ENCODE measurements at places on chromosomes 1 and 21.

DNA sequence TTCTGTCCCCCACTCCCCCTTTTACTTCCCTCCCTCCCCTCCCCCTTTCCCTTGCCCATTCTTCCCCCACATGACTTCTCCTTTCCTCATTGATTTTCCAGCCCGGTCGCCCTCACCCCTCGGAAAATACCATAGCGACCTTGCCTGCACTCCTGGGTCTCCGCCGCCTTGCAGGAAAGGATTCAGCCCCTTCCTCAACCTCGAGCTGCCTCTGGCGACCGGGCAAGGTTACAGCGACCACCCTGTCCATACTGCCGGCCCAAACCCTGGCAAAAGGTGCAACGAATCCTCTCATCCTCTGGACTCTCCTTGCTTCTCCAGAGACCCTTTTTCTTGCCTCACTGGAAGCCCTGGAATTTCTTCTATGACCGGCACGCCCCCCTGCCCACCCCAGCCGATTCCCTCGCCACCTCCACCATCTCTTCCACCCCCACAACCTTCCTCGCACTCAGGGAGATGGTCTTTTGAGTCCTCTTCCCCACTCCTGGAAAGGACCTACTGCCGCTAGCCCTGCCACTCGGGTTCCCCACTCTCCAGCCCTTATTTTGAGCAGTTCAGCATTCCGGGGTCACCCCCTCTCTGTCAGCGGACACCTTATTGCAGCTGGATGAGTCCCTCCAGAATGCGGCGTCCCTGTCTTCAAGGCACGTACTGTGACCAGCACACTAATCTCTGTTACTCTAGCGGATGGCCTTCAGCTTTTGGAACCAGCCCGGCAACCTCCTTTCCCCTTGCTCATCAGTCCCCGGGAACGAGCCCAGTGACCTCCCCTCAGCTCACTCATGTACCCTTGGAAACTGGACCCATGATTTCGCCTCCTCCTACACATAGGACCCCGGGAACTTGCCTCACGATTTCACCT lies 846 bp downstream of the NSUN4 start:
- DNase-seq: no peak

DNA sequence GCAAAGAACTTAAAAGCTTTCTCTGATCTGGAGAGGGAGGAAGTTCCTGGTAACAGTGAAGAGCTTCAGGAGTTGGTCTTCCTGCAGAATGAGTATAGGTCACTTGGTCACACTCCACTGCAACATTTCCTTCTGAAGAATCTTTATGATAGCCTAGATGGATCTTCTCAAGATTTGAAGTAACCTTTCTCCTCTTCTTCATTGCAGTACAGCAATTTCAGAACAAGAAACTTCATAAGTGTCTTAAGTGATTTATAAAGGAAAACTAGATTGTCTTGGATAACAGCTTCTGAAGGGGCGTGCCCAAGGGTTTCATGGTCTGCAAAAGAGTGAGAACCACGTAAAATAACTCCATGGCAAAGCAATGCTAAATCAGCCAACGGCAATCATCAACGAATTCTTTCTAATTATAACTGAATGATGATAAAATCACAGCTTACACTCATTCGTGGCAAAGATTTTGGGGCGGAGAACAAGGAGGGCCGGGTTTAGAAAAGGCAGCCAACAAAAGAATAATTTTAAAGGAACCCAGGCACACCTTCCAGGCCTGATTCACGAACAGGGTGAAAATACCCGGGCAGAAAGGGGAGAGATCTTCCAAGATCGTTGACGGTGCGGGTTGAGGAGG lies 53.9 kb upstream of the ASPM start:
- no peak for DNase-seq

GRCh38 chr1:154465621-154466195 lies 36.3 kb upstream of the TDRD10 start:
- no peak for DNase-seq

GRCh38 chr1:87615491-87615890 lies 286.8 kb downstream of the LMO4 start:
- DNase-seq: no peak

DNA sequence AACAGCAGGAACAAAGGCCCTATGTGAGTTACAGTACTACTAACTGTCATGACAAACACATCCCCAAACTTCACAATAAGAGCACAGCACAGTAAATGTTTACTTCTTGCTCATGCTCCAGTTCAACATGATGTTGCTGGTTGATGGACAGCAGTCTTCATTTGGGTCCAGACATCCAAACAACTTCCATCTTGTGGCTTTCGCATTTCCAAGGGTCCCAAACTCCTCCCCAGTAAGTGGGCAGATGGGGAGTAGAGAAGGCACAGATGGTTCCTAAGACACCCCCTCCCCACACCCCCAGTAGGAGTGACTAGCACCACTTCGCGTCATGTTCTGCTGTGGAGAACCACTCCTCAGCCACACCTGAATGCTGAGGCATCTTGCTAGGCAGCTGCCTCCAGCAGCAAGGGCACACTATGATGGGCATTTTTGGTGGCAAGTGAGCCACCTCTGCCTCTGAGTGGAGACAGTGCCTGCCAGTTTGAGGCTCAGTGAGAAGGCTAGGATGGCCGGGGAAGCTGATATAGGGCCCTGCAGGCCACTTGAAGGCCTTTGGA lies 32.7 kb upstream of the CD2 start:
- no peak for DNase-seq

GRCh38 chr1:62271134-62271533 lies 48.1 kb downstream of the KANK4 start:
- no peak for DNase-seq

DNA sequence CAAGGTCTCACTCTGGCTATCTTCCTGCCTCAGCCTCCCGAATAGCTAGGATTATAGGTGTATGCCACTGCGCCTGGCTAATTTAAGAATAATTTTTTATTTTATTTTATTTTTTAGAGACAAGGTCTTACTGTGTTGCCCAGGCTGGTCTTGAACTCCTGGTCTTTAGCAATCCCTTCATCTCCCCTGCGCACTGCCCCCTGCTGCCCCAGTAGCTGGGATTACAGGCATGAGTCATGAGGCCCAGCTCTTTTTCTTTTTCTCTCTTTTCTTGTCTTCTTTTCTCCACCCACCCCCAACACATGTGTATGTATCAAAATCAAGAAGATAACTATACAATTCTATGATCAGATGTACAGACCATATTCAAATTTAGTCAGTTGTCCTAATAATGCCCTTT lies 87.2 kb downstream of the PEX14 start:
- no peak for DNase-seq
